Activated naive CD4-positive, alpha-beta T cell (primary cell): ENCODE measurements at places on chromosomes 6 and 20.

DNA sequence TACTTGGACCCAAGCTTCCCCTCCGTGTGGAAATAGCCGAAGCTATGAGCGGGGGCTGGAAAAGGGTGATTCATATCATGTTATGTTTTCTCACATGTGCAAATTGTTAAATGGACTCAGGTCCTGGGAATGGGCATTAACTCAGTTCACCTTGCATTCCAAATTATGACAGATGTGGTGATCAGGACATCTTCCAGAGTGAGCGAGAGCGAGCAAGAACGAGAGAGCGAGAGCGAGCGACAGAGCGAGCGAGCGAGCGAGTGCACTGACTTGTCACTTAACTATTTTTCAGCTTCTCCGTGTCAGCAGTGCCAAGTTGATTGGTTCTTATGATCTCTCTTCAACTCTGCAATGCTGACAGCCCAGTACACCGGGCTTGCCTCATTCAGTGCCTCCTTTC is 437.4 kb upstream of the NRSN1 start:
- no peak for DNase-seq

DNA sequence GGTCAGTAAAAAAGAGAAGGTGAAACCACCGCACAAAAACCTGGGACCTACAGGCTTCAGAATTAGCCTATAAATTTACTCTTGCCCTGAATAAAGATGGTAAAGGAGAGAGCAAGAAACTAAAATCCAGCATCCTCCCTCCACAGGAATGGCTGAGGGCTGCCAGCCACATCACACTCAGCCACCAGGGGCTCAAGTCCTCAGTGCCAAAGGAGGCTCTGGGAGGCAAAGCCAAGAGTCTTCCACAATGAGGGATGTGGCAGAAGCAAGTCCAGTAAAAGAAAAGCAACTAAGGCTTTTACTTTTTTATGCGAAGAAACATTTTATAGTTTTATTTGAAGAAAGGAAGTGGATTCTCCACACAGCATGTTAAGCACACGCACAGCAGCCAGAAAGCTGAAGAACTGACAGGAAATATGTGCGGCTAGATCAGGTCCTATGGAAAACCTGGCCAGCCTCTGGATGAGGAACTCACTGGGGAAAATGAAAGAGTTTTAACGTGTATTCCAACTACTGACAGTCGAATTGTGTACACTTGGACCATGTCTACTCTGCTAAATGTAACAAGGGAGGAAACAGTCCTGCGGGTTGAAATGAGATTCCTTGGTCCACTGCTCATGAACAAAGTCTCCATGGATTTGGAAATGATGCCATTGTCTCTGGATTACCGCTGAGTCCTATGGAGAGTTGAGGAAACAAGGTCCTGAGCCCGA is 219.4 kb upstream of the SSTR4 start:
- no peak for DNase-seq

- no peak for DNase-seq
Observed at GRCh38 chr6:167988154-167988495, 9.3 kb upstream of the KIF25 start.

GRCh38 chr6:80163754-80164187 is 57.3 kb downstream of the BCKDHB start:
- no peak for DNase-seq

- no peak for DNase-seq
Observed at GRCh38 chr6:73391675-73392074, 3.0 kb upstream of the DDX43 start.

DNA sequence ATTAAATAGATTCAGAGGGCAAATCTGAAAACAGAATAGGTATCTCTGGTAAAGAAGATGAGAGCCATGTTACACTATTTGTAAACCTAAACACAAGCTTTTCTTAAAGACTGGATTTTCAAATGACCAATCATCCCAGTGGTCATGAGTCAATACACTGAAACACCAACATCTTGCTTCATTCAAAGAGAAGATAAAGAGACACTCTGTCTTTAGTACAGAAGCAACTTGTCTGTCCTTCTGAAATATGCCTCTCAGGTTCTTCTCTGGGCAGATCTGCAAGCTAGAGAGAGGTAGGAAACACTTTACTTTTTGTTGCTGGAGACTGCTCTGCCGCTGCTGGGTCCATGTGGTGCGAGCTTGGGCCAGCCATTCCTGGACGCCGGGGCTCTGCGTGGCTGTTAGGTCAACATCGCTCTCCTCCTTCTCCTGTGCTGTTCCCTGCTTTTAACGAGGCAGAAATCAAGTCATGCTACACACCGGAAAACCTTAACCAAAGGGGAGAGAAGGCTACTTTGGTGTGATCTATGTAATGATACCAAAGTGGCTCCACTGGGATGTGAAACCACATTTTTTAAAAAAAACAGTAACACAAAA is 368.2 kb downstream of the SYNE1 start:
- no peak for DNase-seq

GRCh38 chr6:158402184-158402583 is 89.9 kb downstream of the TULP4 start:
- DNase-seq, result no peak

GRCh38 chr6:3965071-3965718 is 113.7 kb downstream of the FAM217A start:
- DNase-seq, result no peak

GRCh38 chr20:34850969-34851368 is 21.7 kb downstream of the GGT7 start:
- no peak for DNase-seq
